ENCODE measurements at places on chromosomes 12 and 14. TPM values are rescaled to one million over a fixed set of nuclear protein-coding genes. Genes with fewer than 3 reads are reported as not detected.

- no peak for DNase-seq
- peaks cover 35% of the 10 kb centered on the region for H3K36me3 ChIP-seq
- no peaks in the 10 kb centered on the region for H3K4me1 ChIP-seq
- H3K27ac ChIP-seq: no peak overlapping the region
Measured at GRCh38 chr14:64060648-64061096, 207.9 kb downstream of the SYNE2 start.

DNA sequence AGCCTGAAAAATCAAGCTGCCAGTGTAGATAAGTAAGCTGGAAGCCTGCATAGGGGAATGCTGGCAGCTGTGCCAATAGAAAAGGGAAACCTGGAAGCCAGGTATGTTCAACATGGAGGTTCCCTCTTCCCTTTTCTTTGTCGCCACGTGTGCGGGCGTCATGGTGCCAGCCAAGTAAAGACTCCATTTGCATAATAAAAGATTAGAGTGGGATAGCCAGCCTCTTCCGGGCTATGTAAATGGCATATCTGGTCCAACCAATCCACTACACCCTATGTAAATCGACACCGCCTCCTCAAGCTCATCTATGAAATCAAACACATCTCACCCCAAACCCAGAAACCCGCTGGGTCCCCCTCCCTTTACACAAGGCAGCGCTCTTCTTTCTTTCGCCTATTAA lies 5.6 kb upstream of the ADGRD1 start:
- no peak overlapping the region for H3K27ac ChIP-seq
- DNase-seq: no peak
- no peaks in the 10 kb centered on the region for H3K36me3 ChIP-seq
- H3K27me3 ChIP-seq: peaks cover 16% of the 10 kb centered on the region
- H3K4me3 ChIP-seq: no peak overlapping the region

GRCh38 chr14:95519699-95520098 lies 3.2 kb upstream of the SYNE3 start:
- peak; percentile 59 for DNase-seq
- peak overlapping the region; percentile 97 for H3K27ac ChIP-seq
- H3K4me1 ChIP-seq: peaks cover 68% of the 10 kb centered on the region
- H3K4me3 ChIP-seq: peak overlapping the region; percentile 77
- peaks cover 6% of the 10 kb centered on the region for H3K36me3 ChIP-seq
- no peaks in the 10 kb centered on the region for H3K27me3 ChIP-seq

GRCh38 chr12:15601210-15601800 lies 187.9 kb downstream of the EPS8 start:
- H3K4me3 ChIP-seq: no peak overlapping the region
- H3K27ac ChIP-seq: no peak overlapping the region
- no peaks in the 10 kb centered on the region for H3K27me3 ChIP-seq
- DNase-seq: no peak
- no peaks in the 10 kb centered on the region for H3K36me3 ChIP-seq
- no peaks in the 10 kb centered on the region for H3K4me1 ChIP-seq

DNA sequence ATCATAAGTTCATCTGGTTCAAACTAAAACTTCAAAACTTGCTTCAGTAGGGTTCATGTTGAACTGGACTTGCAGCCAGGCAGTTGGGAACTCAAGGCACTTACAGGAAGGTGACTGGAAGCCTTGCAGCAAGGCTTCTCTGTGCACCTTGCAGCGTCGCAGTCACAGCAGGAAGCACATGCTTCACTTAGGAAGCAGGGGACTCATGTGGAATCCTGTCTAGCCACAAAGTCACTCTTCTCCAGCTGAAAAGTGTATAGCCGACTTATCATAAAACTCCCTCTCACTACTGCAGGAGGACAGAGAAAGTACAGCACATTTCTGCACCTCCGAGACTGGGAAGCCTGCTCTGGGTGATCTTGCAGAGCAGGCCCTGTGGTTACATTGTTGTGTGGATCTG lies 114.0 kb upstream of the PRB2 start:
- no peak overlapping the region for H3K4me3 ChIP-seq
- H3K27me3 ChIP-seq: no peaks in the 10 kb centered on the region
- DNase-seq: no peak
- no peaks in the 10 kb centered on the region for H3K36me3 ChIP-seq

Gene COQ10A
- total RNA-seq: 26.0 TPM

GRCh38 chr14:68791902-68792677 lies 777 bp downstream of the ZFP36L1 start:
- H3K27ac ChIP-seq: peak overlapping the region; percentile 100
- H3K4me3 ChIP-seq: peak overlapping the region; percentile 89
- peaks cover 29% of the 10 kb centered on the region for H3K36me3 ChIP-seq
- H3K27me3 ChIP-seq: no peaks in the 10 kb centered on the region
- peaks cover 49% of the 10 kb centered on the region for H3K4me1 ChIP-seq

- peaks cover 8% of the 10 kb centered on the region for H3K36me3 ChIP-seq
- H3K27me3 ChIP-seq: no peaks in the 10 kb centered on the region
- no peak for DNase-seq
- no peak overlapping the region for H3K27ac ChIP-seq
- peaks cover 1% of the 10 kb centered on the region for H3K4me1 ChIP-seq
Measured at GRCh38 chr12:22459838-22460490, 84.4 kb downstream of the C2CD5 start.

GRCh38 chr12:123958462-123958861 lies 14.2 kb downstream of the CCDC92 start:
- H3K4me3 ChIP-seq: no peak overlapping the region
- H3K27ac ChIP-seq: no peak overlapping the region
- no peak for DNase-seq
- H3K4me1 ChIP-seq: no peaks in the 10 kb centered on the region

Gene TAS2R13
- 1.3 TPM for total RNA-seq

DNA sequence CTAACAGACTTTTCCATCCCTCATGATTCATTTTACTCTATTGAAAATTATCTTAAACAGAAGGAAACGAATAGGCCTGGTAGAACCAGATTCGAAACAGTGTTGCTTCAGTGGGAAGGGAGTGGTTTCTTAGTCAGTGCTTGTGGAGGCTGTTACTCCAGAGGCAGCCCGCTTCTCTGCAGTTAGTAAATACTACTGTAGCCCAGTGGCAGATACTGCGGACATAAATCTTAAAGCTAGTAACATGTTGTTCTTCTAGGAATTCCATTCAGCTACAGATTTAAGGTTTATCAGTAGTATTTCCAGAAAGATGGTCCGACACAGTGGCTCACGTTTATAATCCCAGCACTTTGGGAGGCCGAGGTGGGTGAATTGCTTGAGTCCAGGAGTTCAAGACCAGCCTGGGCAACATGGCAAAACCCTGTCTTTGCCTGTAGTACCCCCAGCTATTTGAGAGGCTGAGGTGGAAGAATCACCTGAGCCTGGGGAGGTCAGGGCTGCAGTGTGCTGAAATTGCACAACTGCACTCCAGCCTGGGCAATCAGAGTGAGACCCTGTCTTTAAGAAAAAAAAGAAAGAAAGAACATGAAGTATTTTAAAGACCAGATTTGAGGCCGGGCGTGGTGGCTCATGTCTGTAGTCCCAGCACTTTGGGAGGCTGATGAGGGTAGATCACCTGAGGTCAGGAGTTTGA lies 45.9 kb downstream of the DIP2B start:
- no peaks in the 10 kb centered on the region for H3K27me3 ChIP-seq
- DNase-seq: no peak
- H3K27ac ChIP-seq: no peak overlapping the region
- no peak overlapping the region for H3K4me3 ChIP-seq
- peaks cover 20% of the 10 kb centered on the region for H3K36me3 ChIP-seq

- H3K4me3 ChIP-seq: no peak overlapping the region
- H3K4me1 ChIP-seq: peaks cover 10% of the 10 kb centered on the region
- H3K27ac ChIP-seq: no peak overlapping the region
- no peaks in the 10 kb centered on the region for H3K36me3 ChIP-seq
- H3K27me3 ChIP-seq: peaks cover 6% of the 10 kb centered on the region
Measured at GRCh38 chr12:6263931-6264330, 46.6 kb upstream of the PLEKHG6 start.

Gene GDF11
- total RNA-seq: 10.2 TPM

GRCh38 chr14:94227029-94227428 lies 52.9 kb downstream of the PPP4R4 start:
- no peaks in the 10 kb centered on the region for H3K4me1 ChIP-seq
- H3K4me3 ChIP-seq: no peak overlapping the region
- DNase-seq: no peak
- H3K27me3 ChIP-seq: peaks cover 9% of the 10 kb centered on the region
- no peak overlapping the region for H3K27ac ChIP-seq

GRCh38 chr14:81005540-81006228 lies 50.3 kb downstream of the TSHR start:
- no peak overlapping the region for H3K27ac ChIP-seq
- H3K27me3 ChIP-seq: peaks cover 14% of the 10 kb centered on the region
- no peak for DNase-seq
- H3K4me3 ChIP-seq: no peak overlapping the region

- no peaks in the 10 kb centered on the region for H3K27me3 ChIP-seq
- H3K4me1 ChIP-seq: no peaks in the 10 kb centered on the region
- H3K27ac ChIP-seq: no peak overlapping the region
- DNase-seq: no peak
Measured at GRCh38 chr12:77392467-77393088, 327.2 kb upstream of the E2F7 start.
